ENCODE measurements at places on chromosomes 16 and 17.

DNA sequence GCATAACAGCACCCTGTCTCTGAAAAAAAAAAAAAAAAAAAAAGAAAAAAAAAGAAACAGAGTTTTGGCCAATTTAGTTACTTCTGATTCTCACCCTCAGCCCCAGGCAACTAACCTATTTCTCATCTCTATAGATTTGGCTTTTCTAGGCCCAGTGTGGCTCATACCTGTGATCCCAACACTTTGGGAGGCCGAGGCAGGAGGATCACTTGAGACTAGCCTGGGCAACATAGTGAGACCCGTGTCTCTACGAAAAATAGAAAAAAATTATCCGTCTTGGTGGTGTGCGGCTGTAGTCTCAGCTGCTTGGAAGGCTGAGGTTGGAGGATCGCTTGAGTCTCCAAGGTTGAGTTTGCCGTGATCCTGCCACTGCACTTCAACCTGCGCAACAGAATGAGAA is 8.7 kb downstream of the RPS6KB1 start:
- DNase-seq = no peak

DNA sequence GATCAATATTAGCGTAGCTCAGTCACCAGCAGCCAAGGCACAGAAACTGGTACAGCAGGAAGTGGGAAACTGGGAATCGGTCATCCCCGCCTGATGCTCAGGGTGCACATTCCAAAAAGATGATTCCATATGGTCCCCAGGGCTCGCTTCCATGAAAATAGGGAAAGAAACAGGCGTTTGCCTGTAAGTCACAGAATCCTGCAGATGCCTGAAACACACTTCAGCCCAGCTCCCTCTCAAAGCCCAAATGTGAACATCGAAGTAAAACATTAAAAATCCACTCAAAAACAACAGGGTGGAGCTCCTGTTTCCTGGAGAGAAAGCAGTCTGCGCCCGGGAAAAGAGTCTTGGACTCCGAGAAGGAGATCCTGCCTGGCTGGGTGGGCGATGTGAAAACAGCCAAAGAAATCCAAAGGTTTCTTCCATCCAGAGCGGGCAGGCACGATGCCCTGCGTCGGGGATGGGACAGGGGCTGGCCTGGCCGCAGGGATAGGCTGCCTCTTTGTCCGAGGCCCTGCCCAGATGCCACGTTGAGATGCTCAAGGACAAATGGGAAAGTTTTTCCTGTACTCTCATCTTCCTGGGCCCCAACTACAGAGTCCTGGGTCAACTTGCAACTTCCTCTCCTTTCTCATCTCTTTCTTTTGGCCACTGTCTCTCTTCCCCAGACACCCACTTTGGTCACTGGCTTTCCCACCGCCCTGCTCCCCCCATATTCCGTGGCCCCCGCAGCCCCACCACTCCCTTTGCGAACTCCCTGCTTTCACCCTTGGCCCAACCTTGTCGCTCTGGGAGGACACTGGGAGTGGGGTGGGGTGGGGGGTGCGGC is 743 bp downstream of the WIPI1 start:
- DNase-seq = peak; percentile 20

DNA sequence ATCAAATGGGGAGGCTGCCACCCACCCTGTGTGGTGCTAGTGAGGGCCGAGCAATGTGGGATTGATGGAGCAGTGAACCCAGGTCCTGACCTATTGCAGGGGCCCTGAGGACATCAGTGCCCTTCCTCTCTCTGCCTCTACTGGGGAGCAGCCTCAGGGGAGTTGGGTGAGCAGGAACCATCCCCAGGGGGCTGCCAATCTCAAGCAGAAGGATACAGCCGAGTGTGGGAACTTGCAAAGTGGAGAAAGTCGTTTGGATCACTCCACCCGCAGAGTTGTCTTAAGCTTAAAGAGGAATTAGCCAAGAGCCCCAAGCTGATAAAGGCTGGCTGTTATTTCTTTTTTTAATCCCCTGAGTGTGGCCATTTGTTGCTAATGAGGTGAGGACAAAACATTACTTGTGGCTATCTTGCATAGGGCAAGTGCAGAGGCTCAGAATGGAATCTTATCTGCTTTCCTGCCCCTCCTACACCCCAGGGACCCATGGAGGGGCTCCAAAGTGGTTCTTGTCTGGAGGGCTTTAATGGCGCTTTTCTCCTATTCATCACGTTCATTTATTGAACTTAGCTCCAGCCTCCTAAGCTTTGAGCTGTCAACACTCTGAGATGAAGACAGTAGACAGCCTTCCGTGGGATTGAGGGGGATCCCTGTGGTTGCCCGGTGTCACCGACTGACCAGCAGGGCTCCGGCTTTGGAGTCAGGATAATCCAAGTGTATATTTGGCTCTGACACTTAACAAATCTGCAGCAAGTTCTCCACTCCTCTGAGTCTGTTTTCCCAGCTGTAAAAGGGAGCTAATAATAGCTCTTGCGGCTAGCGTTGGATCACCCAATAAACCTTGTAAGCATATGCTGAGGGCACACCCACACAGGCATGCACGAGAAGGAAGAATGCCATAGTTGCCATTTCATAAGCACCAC is 45.1 kb downstream of the MYH11 start:
- no peak for DNase-seq

DNA sequence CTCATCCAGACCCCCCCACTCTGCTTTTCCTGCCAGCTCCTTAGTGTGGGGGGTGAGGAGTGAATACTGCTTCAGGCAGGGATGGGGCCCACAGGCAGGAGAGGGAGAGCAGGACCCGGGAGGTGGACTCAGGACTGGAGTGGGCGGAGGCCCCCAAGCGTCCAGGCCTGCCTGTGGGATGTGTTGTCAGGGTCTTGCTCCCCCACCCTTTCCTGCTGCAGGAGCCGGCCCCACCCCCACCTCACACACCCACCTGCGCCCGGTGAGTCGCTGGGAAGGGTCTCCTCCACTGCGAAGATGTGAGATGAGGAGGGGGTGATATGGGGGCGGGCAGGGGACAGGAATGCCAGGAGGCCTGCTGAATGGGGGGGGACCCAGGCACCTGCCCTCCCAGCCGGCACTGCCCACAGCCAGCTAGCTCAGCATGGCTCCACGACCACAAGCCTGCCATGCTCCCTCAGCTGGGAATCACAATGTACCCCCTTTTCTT is 1.1 kb downstream of the FAM171A2 start:
- DNase-seq = no peak

DNA sequence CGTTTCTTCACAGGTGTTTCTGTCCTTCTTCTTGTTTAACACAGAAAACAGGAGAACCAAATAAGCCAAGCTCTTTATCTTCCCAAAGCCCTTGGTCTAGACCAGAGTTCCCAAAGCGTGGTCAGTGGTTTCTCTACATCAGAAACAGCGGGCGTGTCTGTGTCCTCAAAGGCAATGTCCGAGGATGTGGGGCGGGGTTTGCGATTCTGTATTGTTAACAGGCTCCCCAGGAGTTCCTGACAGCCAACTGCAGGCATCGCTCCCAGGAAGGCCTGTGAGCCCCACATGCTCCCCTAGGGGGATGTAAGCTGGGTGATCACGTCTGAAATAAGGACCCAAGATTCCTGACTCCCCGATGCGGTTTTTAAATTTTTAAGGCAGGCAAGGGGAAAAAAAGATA is 28.4 kb upstream of the SLC25A19 start:
- DNase-seq = no peak

Data from NCI-H345 (cell line).